ENCODE measurements at places on chromosomes 4 and X. TPM values are rescaled to one million over a fixed set of nuclear protein-coding genes. Genes with fewer than 3 reads are reported as not detected.
A peak's percentile ranks its signal among the peaks of the same experiment; 100 is the strongest.

DNA sequence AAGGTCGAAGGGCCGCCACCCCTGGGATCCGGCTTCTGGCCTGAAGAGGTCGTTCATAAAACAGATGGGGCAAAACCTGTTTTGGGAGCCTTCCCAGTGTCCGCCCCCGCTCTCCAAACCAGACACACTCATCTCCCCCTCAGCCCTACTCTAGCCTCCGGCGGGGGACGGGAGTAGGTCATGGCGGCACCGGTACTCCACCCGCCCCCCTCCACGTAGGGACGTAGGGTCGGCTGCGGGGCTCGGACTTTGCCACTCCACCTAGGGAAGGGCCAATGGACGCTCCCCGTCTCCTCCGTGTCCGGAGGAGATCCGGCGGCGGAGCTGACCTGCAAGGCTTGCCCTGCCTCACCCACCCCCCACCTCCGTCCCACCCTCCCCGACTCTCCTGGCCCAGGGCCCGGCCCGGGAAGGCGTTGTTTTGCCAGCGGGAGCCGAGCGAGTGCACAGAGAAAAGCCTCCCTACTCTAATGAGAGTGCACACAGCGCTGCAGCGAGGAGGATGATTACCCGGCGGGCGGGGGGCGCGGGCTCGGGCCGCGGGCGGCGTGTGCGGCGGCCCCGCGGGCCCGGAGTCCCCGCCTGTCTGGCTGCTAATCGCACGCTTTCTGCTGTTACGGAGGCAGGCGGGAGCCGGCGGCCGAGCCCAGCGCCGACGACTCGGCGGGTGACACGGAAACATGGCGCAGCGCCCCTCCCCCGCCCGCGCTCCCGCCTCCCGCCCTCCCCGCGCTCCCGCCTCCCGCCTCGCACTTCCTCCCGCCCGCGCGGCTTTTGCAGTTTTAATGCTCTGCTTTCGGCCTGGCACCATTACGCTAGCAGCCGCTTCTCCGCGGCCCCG, 8.3 kb upstream of the BCOR start:
- no peaks in the 10 kb centered on the region for H3K27me3 ChIP-seq
- peak overlapping the region; percentile 62 for H3K27ac ChIP-seq
- peak overlapping the region; percentile 46 for H3K4me3 ChIP-seq
- peaks cover 35% of the 10 kb centered on the region for H3K4me1 ChIP-seq

DNA sequence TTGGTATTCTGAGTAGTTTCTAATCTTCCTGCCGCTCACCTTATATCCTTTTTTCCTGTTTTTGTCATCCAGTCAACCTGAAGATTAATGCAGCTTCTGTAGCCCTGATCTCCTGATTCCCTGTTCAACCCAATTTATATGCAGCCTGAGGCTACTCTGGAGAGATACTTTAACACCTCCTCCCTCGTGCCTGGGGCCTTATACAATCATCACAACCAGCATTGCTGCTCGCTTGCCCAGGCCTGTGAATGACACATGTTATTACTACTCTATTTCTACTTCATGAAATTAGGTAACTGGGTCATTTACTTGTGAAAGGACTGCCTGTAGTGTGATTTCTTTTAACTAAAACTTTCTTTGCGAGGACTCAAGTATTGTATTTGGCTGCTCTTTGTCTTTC, 33.7 kb upstream of the WDR17 start:
- DNase-seq, result no peak
- H3K27ac ChIP-seq, result no peak overlapping the region
- H3K27me3 ChIP-seq, result no peaks in the 10 kb centered on the region
- H3K36me3 ChIP-seq, result no peaks in the 10 kb centered on the region
- H3K4me1 ChIP-seq, result no peaks in the 10 kb centered on the region
- H3K4me3 ChIP-seq, result no peak overlapping the region

DNA sequence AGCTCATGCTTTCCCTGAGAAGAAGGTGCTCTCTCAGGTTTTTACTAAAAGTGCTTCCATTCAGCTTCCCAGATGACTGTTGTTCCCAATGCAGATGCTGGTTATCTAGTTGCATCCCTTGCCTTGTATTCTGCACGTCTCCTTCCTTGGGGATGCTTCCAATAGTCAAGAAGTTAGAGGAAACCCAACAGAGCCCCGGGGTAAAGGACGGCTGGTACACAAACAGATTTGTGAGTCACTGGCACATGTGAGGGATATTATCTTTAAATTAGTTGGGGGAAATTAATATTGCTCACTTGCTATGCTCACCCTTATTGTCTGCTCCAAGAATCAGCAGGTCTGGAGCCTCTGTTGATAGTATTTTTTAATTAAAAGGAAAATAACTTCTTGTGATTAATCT, 465.2 kb upstream of the BOD1L1 start:
- H3K36me3 ChIP-seq, result no peaks in the 10 kb centered on the region
- H3K27me3 ChIP-seq, result no peaks in the 10 kb centered on the region
- no peak for DNase-seq
- no peak overlapping the region for H3K27ac ChIP-seq
- H3K4me1 ChIP-seq, result no peaks in the 10 kb centered on the region

GRCh38 chr4:156956359-156956758, 15.2 kb downstream of the PDGFC start:
- no peaks in the 10 kb centered on the region for H3K27me3 ChIP-seq
- H3K4me1 ChIP-seq, result peaks cover 29% of the 10 kb centered on the region
- H3K27ac ChIP-seq, result no peak overlapping the region
- H3K36me3 ChIP-seq, result no peaks in the 10 kb centered on the region
- DNase-seq, result no peak

DNA sequence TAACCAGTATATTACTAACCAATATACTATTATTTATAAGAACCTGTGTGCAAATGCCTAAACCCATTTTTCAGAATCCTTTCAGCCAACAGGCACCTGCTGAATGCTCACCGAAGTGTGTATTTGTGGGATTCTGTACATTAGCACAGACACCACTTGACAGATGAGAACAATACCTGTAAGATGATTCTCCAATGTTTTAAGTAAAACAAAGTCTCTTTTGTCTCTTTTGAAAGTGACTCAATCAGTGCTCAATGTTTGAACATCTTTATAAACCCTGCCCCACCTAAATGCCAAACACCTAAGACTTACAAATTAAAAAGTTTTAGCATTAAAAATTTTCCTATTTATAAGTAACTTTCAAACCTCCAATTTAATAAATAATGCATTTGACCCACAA, 763 bp downstream of the ASB9 start:
- H3K36me3 ChIP-seq, result no peaks in the 10 kb centered on the region
- H3K27ac ChIP-seq, result no peak overlapping the region
- no peak overlapping the region for H3K4me3 ChIP-seq
- H3K4me1 ChIP-seq, result no peaks in the 10 kb centered on the region
- H3K27me3 ChIP-seq, result no peaks in the 10 kb centered on the region

DNA sequence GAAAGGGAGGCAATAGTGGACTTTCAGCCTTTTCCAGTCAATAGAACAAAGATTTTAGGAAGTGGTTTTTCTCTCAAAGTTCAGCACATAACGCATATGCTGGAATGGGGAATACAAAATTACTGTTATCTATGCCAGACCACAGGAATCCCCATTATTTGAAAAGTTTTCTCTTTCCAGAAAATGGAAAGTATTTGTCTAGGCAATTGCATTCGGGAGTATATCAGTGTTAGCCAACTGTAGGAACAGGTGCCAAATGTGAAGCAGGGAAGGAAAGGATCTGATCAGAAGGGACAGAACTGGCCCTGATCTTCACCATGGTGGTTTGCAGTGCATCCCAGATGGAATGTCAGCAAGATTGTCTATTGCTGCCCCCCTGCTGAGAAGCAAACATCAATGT, 213.6 kb downstream of the CPE start:
- no peaks in the 10 kb centered on the region for H3K27me3 ChIP-seq
- DNase-seq, result no peak
- no peak overlapping the region for H3K4me3 ChIP-seq
- no peaks in the 10 kb centered on the region for H3K36me3 ChIP-seq

- no peaks in the 10 kb centered on the region for H3K36me3 ChIP-seq
- H3K4me3 ChIP-seq, result peak within 1 kb of the TSS; percentile 36
- no peaks in the 10 kb centered on the region for H3K27me3 ChIP-seq
- peaks cover 6% of the 10 kb centered on the region for H3K4me1 ChIP-seq
- H3K27ac ChIP-seq, result no peak within 1 kb of the TSS
These were observed at the start of gene BEX2 for GRCh38 chrX:103310555-103311398. Gene BEX2, minus strand, starts transcription at chrX:103310990. Its CDS starts 1,014 bp downstream, at chrX:103309976.

DNA sequence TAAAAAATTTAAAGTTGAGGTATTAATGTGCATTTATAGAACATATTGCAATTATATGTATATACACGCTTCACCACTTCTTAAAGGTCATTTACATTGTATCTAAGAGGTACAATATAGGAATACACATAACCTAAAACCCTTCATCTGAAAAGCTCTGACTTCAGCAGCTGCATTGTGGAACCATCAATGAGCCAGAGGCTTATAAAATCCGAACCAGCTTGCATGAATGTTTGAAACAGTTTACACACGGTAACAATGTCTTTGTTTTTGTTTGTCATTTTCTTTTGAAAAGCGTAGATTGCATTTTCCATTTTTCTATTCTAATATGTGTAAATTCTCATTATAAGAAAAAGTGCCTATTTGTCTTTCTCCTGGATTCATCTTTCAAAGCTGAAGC, 221.6 kb downstream of the DCLK2 start:
- H3K4me1 ChIP-seq, result no peaks in the 10 kb centered on the region
- no peaks in the 10 kb centered on the region for H3K36me3 ChIP-seq
- no peak overlapping the region for H3K4me3 ChIP-seq
- DNase-seq, result no peak

- no peaks in the 10 kb centered on the region for H3K4me1 ChIP-seq
- no peaks in the 10 kb centered on the region for H3K36me3 ChIP-seq
- H3K27me3 ChIP-seq, result no peaks in the 10 kb centered on the region
- no peak for DNase-seq
- H3K27ac ChIP-seq, result no peak overlapping the region
- no peak overlapping the region for H3K4me3 ChIP-seq
These were observed 197.8 kb downstream of the EDA start for GRCh38 chrX:69813677-69814076.

DNA sequence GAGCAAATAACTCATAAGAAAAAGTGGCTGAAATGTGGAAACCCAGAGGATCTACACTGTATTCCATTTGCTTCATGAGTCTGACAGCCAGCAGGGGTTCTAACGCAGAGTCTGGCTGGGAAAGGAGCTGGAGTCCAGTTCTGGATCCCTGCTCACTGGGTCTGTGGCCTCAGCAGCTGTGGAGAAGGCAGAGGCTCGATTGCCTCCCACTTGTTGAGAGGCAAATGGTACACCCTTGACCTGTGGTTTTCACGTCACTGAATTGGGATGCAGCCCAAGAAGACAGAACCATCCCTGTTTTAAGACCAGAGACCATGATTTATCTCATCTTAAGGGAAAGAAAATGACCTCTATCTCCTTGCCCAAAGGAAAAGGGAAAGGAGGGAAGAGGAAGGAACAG, 147.0 kb upstream of the NOCT start:
- H3K27ac ChIP-seq, result no peak overlapping the region
- no peaks in the 10 kb centered on the region for H3K27me3 ChIP-seq
- no peaks in the 10 kb centered on the region for H3K36me3 ChIP-seq
- DNase-seq, result no peak
- no peak overlapping the region for H3K4me3 ChIP-seq

- H3K36me3 ChIP-seq, result no peaks in the 10 kb centered on the region
- H3K4me1 ChIP-seq, result no peaks in the 10 kb centered on the region
- H3K27ac ChIP-seq, result no peak overlapping the region
These were observed 59.1 kb downstream of the FBXW7 start for GRCh38 chr4:152476796-152477195.

- H3K27ac ChIP-seq, result no peak overlapping the region
- H3K4me3 ChIP-seq, result no peak overlapping the region
- H3K36me3 ChIP-seq, result no peaks in the 10 kb centered on the region
These were observed 239.0 kb upstream of the HTR2C start for GRCh38 chrX:114344756-114345349.

GRCh38 chrX:36087366-36087765, 167.8 kb downstream of the CFAP47 start:
- DNase-seq, result no peak
- H3K27me3 ChIP-seq, result no peaks in the 10 kb centered on the region
- H3K27ac ChIP-seq, result no peak overlapping the region
- no peaks in the 10 kb centered on the region for H3K4me1 ChIP-seq

DNA sequence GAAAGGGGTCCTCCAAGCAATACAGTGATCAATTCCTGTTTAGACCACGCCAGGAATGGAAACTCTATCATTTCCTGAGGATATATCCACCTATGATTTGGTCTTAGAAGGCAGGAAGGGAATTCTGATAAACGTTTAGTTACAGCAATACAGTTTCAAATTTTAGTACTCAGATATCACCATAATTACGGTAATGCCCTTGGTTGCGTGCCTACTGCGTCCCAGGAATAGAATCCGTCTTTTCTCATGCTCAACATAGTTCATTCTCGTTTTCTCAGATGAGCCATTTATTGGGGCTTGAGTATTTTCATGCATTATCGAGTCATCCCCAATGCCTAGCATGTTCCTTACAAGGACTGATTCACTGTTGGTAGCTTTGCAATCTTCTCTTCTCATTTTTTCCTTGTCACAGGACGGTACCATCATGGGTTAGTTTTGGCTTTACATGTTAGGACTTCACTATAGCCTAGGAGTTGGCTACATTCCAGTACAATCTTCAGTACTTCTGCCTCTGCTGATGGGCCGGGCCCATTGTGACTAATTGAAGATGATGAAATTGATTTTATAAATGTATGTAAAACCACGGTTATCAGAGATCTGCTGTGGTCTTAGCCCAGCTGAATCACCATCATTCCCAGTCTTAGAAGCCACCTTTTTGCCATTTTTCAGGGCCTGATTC, 4.4 kb upstream of the PRKX start:
- H3K27me3 ChIP-seq, result no peaks in the 10 kb centered on the region
- H3K36me3 ChIP-seq, result no peaks in the 10 kb centered on the region
- no peak for DNase-seq
- peaks cover 5% of the 10 kb centered on the region for H3K4me1 ChIP-seq
- no peak overlapping the region for H3K27ac ChIP-seq
- H3K4me3 ChIP-seq, result no peak overlapping the region

DNA sequence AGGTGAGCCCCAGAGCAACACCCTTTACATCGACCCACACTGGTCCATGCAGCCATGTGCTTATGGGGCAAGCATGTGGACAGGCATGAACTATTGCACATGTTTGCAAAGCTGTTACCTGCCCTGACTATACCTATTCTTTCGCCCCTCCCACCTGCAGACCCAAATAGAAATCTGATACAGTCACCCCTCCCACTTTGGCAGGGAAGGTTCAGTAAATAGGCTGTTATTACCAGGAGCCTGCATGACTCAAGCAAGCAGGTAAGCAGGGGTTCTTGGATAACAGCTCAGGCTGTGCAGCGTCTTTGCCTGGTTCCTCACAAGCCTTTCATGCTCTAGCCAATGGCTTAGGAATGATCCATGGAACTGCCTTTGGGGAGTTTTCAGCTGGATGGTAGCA, 122.7 kb upstream of the DIPK2B start:
- H3K27me3 ChIP-seq, result no peaks in the 10 kb centered on the region
- H3K4me3 ChIP-seq, result no peak overlapping the region
- no peak overlapping the region for H3K27ac ChIP-seq
- no peak for DNase-seq

Gene SSX2B
- total RNA-seq, result not detected

Gene ALAS2
- total RNA-seq, result 5.6 TPM

Gene DHRSX
- total RNA-seq, result 26.0 TPM

Gene SULT1B1
- total RNA-seq, result 1.7 TPM

Gene TKTL2
- not detected for total RNA-seq

Gene TMPRSS11F
- 13.8 TPM for total RNA-seq

Gene NDST3
- total RNA-seq, result 0.74 TPM

Gene PGK1
- 135 TPM for total RNA-seq

Gene ZIC3
- total RNA-seq, result not detected

Gene PRSS12
- 15.0 TPM for total RNA-seq

Gene STAG2
- total RNA-seq, result 54.0 TPM

Gene RIBC1
- total RNA-seq, result not detected
